ENCODE measurements at places on chromosomes 5 and 9. TPM values are rescaled to one million over a fixed set of nuclear protein-coding genes. Genes with fewer than 3 reads are reported as not detected.

Gene TERT
- not detected for total RNA-seq

DNA sequence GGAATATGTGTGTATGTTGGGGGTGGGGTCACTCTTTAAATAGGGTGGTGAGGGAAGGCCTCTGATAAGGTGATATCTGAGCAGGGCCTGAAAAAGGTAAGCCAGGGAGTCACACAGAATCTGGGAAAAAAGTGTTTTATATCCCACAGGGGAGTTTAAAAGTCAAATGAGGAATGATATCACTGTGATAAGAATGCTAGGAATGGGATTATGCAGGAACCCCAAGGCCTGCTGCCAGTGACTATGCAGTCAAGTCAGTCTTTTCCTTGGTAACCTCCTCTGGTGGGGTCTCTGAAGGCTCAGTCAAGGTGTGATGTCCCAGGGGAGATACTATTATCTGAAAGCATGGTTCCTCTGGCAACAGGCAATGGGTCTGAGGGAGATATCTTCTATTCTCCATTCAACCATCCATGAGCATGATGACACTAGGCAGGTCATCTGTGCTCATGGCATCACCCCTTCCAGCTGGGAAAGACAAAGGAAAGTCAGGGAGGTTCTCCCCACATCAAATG lies 53.5 kb downstream of the GRIA1 start:
- no peak for DNase-seq

DNA sequence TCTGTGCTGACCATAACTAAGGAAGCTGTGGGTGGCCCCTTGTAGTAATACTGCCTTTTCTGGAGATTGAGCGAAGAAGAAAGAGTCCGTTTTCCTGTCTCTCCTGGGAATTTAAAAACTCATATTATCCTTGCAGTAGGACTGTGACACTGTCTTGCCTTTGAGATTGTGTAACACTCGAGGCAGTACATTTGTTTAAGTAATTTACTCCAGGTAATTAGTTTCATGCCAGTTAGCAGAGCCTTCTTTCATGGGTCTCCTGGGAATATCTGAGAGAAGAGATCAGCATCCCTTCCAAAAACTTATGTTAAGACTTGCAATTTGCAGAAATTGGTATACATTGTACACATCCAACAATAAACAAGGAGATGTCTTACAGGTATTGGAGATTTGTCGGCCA lies 405.6 kb downstream of the DMRT2 start:
- no peak for DNase-seq

- DNase-seq, result no peak
These were observed 11.6 kb downstream of the SSBP2 start for GRCh38 chr5:81739291-81739690.

DNA sequence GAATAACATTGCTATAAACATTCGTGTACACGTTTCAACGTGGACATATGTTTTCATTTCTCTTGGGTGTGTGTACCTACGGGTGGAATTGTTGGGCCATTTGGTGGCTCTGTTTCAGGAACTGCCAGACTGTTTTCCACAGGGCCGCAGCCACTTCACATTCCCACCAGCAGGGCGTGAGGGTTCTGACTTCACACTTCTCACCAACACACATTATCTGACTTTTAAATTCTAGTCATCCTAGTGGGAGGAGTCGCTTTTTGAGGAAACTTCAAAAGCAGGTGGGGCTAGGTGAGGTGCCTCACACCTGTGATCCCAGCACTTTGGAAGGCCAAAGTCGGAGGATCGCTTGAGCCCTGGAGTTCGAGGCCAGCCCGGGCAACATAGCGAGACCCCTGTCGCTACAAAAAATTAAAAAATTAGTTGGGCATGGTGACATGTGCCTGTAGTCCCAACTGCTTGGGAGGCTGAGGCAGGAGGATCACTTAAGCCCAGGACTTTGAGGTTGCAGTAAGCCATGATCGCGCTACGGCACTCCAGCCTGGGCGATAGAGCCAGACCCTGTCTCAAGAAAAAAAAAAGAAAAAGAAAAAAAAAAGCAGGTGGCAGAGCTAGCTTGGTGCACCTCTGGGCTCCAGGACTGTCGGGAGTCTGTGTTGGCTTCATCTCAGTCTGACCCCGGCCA lies 28.5 kb downstream of the TSPAN17 start:
- no peak for DNase-seq

Measured in dorsolateral prefrontal cortex (tissue), 122 donors.